OCI-LY7 (cell line): ENCODE measurements at places on chromosomes 5 and 9. TPM values are rescaled to one million over a fixed set of nuclear protein-coding genes. Genes with fewer than 3 reads are reported as not detected.
A peak's percentile ranks its signal among the peaks of the same experiment; 100 is the strongest.

The SPEF2 gene
- not detected in 2 replicates for total RNA-seq

GRCh38 chr5:16673241-16674201 is 56.7 kb upstream of the RETREG1 start:
- no peak for DNase-seq

- no peak for DNase-seq
Observed at GRCh38 chr9:6490863-6491262, 77.9 kb downstream of the UHRF2 start.

- DNase-seq, result peak; percentile 23
Observed at GRCh38 chr5:83927140-83927733, 206.6 kb upstream of the HAPLN1 start.

- DNase-seq, result no peak
Observed at GRCh38 chr5:21184581-21184980, 1196.6 kb upstream of the CDH18 start.

DNA sequence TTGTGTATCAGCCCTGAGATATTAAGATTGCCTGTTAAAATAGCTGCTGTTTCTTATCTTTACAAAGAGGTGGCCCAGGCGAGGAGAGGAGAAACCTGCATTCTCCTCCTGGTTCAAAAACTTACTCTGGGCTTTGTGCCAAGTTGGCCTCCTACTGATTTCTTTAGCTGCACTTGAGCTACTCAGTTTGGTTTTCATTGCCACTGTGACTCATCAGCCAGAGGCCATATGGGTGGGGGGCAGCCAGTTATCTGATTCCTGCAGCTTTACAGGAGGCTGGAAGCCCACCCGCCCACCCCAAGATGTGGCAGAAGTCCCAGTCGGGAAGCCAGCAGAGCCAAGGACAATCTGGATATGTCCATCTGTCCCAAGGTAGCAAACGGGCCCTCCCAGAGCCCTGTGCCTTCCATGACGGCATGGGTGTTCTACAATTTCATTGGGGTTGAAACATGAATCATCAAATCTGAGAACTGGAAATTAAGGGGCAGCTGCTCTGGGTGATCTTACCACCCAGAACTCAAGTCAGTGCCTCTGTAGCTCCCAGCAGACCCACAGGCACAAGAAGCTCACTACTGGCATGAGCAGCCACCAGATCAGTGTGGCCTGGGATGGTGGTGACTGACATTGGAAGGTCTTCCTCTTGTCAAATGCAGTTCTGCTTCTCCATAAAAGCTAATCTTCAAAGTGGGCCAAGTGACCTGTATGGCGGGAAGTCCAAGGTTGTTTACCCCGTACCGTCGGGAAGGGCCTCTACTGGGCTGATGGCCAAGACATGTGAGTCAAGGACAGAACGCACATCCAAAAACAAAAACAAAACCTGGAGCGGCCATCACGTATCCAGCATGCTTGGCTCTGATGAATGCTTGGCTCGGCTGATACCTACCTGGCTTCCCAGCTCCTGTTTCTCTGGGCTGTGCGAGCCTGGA is 15.6 kb downstream of the FCN2 start:
- DNase-seq, result no peak

GRCh38 chr5:83683836-83684235 is 36.8 kb downstream of the HAPLN1 start:
- DNase-seq, result no peak
